Testis (tissue), 5 donors: ENCODE measurements at places on chromosomes 1 and 21.
A peak's percentile ranks its signal among the peaks of the same experiment; 100 is the strongest.

GRCh38 chr1:19964542-19964941, 14.9 kb downstream of the PLA2G2A start:
- DNase-seq = no peak

- peak; percentile 40 for DNase-seq
Observed at GRCh38 chr1:108897865-108898720, 21.3 kb downstream of the GPSM2 start.

- no peak for DNase-seq
Observed at GRCh38 chr1:21937034-21937371, at the start of gene HSPG2. Gene HSPG2 (minus strand): TSS chr1:21937310. CDS start chr1:21937217, 93 bp downstream.

DNA sequence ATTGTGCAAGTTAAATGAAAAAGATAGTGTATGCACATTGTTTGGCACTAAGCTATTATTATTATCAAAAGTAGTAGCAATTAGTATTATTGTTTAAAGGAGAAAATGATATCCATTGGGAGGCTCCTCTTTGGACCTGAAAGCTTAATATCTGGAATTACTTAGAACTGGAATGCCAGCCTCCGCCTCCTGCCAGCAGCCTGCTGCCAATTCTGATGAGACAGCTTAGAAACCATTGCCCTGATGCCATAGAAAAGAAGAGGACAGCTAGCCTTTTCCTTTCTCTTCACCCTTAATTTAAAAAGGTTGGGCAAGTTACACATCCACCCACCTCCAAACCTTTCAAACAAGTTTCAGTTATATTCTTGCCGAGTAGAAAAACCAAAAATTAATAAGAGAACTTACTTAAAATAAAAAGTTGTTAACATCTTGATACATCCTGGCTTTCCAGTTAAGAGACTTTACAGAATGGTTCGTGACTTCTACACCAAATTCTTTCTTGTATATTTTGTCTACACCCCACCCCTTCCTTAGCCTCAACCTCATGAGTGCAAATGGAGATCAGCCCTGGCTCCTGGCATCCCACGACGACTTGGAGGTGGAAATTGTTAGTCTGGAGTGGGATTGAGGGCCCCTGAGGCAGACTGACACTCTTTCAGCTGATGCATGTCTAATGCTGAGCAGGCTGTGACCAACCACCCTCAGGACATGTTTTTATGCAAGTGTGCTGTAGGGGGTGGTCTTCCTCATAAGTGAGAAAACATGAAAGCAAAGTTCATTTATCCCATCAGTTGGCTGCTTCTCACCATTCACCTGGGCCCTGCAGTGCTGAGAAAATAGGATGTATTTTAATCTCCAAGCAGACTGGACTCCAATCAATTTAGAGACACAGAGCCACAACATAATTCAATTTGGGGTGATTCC, 120.6 kb downstream of the KCNJ15 start:
- no peak for DNase-seq

DNA sequence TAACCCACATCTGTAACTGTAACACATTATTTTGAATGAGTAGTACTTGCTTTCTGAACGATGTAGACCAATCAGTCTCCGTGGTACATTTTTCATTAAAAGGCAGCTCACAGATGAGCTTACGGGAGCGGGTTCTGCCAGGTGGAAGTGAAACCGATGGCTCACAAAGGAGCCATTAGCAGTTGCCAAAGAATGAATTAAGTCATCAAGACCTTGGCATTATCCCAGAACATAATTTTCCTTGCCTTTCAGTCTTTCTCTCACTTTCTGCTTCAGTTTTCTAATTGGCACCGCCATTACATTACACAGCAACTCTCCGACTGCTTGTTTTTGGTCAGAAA, 33.5 kb upstream of the UTS2 start:
- no peak for DNase-seq

- no peak for DNase-seq
Observed at GRCh38 chr1:51837243-51837642, 41.3 kb downstream of the NRDC start.

- DNase-seq = no peak
Observed at GRCh38 chr21:28799926-28800325, 192.8 kb downstream of the LTN1 start.

DNA sequence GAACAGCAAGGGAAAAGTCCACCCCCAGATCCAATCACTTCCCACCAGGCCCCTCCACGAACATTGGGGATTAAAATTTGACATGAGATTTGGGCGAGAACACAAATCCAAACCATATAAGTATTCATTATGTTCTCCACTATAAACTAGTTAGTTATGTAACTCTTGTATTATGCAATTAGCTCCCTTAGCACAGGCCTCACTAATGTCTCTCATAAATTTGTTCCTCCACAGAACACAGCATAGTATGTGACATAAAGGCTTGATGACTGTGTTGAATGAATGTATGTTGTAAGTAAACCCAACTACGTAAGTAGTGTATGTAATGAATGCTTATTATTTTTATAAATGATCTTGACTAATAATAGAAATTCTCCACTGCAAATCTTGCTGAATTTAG, 223.3 kb upstream of the ZRANB2 start:
- no peak for DNase-seq

DNA sequence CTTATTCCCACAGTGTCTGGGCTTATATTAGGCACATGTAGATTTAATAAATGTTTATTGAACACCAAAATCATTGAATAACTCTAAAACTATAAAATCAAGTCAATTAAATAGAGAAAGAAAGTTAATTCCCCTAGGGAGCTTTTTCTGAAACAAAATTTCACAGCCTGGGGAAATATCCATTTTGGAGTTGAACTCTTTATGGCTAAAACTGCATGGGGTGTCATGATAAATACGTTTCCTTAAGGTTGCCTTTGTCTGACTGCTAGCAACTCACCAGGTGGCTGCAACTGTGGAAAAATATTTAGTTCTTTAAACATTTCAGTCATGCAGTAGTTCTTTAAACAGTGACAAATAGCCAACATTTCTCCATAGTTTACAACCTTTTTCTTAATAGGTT, 496.1 kb downstream of the LRRIQ3 start:
- DNase-seq = no peak

DNA sequence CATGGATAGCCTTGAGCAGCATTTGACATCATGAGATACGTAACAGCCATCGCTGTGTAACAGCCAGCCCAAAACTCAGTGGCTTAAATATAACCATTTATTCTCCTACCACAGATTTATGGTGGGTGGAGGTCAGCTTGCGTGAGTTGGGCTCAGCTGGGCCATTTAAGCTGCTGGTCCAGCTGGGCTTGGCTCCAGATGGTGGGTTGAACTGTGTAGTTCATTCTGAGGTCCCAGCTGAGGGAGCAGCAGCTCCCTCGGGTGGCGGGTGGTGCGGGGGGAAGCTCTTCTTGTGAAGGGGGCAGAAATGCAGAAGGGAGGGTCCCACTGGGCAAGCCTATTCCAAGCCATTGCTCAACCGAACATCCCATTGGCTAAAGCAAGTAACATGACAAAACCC, 75.9 kb downstream of the IGSF21 start:
- no peak for DNase-seq

DNA sequence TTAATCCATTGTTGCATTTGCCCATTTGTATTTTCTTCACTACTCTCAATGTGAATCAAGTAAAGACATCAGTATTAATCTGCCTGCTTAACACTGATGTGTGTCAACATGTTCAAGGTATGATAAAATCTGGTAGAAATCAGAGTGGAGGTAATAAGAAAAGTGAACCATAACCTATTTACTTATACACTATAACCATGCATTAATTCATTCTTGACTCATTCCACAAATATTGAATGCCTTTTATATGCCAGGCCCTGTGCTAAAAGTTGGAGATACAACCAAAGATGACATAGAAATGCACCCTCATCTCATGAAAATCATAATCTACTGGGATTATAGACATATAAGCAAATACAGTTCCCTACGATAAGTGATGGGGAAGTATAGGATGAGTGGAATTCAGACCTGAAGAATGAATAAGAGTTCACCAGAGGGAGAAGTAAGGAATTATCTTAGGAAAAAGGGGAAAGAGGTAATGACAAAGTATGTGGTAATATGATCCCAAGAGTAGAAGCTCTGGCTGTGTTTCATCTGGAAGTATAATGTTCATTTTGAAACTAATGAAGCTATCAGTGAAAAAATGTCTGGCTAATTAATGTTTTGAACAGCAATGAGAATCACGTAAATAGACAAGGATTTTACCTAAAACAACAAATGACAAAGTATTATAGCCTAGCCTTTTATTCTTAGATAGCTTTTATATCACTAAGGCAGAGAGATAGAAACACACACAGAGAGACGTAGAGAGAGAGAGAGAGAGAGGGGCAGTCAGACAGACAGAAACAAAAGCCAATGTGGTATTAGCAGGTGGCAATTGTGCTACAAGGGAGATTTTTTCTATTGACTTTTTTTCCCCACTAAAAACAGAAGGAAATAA, 7.0 kb upstream of the RWDD3 start:
- no peak for DNase-seq
